Hepatocyte (in vitro differentiated cells): ENCODE measurements at places on chromosomes 1 and 21. TPM values are rescaled to one million over a fixed set of nuclear protein-coding genes. Genes with fewer than 3 reads are reported as not detected.
A peak's percentile ranks its signal among the peaks of the same experiment; 100 is the strongest.

ADAMTSL4 gene
- total RNA-seq, result 3.7 and 8.1 TPM in 2 replicates

GRCh38 chr1:211476200-211476849 lies 15.6 kb downstream of the RD3 start:
- DNase-seq, result peak; percentile 85

DNA sequence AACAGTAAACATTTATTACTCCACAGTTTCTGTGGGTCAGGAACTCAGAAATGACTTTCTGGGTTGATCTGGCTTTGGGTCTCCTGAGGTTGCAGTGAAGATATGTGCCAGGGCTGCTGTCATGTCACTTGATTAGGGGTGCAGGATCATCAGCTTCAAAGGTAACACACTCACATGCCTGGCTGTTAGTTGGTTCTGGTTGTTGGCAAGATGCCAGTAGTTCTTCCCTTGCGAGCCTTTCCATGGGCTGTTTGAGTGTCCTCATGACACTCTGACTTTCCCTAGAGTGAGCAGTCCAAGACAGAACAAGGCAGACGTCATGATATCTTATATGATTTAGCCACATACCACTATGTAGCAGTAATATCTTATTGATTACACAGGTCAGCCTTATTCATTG lies 1.8 kb downstream of the SWT1 start:
- DNase-seq, result peak; percentile 38

HCRTR1 gene
- total RNA-seq, result 0.28 TPM in 1 of 2 replicates, not detected in the other

DNA sequence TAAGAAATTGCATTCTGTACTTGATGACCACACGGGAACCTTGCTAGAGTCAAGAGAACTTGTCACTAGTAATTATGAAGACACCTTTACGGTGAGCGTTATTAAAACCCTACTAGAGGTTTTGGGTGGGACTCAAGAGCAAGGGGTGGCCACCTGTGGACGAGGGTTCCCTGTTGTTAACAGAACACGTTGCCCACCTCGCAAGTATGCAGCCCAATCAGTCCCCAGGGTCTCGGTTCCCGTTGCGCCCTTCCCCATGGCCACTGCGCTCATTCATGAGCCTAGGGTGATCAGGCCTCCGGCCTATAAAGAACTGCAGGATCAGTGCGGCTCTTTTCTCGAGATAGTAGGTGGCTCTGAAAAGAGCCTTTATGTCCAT lies 30.2 kb upstream of the RNF187 start:
- no peak for DNase-seq

DNA sequence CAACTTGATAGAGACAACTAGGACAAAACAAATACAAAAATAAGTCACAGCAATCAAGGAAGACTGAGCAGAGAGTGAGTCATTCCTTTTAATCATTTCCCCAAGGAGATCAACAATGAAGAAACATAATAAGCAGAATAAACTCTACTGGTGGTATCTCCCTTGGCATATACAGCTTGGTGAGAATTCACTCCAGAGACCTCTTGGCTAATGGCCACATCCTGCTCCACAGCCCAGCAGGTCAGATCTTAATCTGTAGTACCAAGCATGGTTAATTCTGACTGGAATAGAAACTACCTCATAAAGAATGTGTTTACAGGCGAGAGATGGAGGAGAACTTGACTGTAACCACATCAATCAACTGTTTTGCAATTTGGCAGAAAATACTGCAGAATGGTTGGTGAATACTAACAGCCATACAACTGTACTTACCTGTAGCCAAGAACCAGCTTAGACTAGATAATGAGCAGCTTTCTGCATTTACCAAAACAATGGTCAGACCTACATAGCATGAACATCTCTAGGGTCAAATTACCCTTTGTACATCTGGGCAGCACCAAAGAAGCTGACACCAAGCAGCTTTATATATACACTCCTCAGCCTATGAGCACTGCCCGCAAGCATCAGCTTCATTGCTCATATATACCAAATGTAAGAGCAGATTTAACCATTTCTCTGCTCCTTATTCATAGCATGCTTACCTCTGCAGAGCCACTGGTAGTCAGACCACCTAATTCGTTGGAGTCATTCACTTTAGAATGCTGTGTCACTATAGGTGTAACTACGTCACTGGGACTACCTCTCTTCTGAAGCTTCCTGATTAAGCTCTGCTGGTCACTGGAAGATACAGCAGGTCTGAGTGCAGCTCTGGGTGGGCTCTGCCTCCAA lies 51.0 kb downstream of the KIAA0319L start:
- no peak for DNase-seq

TAF13 gene
- total RNA-seq, result 63.3 and 78.7 TPM in 2 replicates

- DNase-seq, result peak; percentile 2
Measured at GRCh38 chr1:54857141-54857540, 29.9 kb downstream of the DHCR24 start.

CYP4Z1 gene
- 0.52 TPM in 1 of 2 replicates, not detected in the other for total RNA-seq

GRCh38 chr1:118842452-118843201 lies 145.5 kb downstream of the TBX15 start:
- DNase-seq, result peak; percentile 35

DNA sequence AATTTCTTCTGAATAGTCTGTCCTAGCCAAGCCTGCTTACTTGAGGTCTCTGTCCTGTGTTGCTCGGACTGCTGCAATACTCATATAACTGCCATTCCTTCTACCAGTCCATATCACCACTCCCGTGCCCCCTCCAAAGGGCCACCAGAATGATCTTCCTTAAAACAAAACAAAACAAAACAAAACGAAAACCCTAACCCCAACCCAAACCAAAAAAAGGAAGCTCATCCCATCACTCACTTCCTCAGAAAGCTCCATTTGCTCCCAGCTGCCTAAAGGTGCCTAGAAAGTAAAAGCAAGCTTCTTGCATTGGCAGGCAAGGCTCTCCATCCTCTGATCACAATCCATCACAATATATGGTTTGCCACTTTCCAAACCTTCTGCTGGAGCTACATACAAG lies 20.3 kb downstream of the USP24 start:
- DNase-seq, result no peak

DNA sequence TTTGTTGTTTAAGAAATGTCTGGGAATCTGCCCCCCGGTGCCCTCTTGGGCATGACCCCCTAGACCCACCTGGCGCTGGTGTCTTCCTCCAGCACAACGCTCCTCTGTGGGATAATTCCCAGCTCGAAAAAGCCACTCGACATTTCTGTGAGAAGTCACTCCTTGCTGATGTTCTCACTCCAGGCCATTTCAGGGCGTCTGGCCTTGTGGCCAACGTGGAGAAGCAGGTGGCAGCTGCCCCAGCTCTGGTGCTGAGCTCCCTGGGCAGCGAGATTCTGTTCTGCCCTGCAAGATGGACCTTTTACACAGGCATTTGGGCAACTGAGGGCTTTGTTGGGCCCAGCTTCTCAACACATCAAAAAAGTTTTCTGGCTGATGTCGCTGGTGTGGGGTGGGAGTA lies 147.7 kb upstream of the WNT4 start:
- no peak for DNase-seq

DNA sequence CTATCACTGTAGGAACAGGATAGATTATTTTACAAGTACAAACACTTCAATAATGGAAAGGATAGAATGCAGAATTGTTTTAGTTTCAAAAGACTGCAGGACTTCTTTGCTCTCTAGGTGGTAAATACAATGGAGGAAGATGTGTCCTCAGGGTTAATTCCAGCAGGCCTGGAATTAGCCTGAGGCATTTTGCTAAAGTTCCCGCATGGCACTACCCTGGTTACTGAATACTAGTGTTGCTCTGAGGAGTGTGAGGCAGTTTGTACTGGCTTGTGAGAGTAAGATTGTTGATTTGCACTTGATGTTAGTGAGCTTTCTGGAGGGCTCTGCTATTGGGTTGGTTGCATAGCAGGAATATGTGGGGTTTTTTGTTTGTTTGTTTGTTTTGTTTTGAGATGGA lies 61.4 kb downstream of the FASLG start:
- no peak for DNase-seq

DNA sequence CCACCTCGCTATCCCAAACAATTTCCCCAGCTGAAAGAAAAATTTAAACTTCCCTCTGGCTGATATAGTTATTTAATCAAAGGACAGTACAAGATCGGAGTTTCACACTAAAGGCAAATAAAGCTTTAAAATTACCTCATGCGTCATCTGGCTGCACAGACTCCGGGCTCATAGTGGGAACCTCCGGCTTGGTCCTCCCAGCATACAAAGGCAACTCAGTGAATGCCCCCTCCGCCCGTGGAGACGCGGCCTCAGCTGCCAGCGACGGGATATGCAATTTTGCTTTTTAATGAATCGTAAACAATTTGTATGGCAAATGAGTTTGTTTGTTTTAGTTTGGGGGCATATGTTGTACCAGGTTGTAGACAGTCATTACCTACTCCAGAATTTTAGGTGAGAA lies 214.6 kb upstream of the NFIA start:
- no peak for DNase-seq

DNA sequence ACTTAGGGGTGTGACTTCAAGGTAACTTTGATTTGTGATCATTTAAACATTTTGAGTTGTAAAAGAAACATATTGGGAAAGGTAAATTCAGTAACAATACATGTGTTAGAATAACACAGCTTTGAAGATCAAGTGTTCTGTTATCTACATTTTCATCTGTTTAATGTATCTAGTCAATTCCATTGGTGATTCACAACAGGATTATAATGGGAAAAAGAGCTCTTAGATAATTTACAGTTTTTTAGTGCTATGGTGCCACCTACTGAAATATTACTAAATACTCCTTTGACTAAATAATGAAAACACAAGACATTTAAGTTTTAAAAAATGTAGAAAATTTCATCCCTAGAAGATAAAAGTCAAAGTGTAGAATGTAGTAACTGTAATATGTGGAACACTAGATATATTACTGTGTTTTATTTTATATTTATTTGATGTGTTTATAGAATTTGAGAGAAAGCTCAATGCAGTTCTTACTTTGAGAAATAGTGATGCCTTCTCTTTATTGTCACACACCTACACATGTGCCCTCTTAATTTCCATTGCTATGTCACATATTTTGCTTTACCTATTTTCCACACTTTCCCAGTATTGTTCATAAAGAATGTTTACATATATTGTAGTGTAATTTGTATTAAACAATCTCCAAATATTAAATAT lies 47.4 kb downstream of the PTPRC start:
- peak; percentile 19 for DNase-seq

GRCh38 chr1:230747127-230747730 lies at the start of gene CAPN9:
Gene CAPN9 (plus strand): TSS chr1:230747388. CDS start chr1:230747497, 109 bp downstream.
- no peak for DNase-seq

GRCh38 chr1:99674115-99675064 lies 28.5 kb downstream of the PALMD start:
- DNase-seq, result no peak

C1QTNF12 gene
- 3.8 and 4.1 TPM in 2 replicates for total RNA-seq

- no peak for DNase-seq
Measured at GRCh38 chr1:64248065-64248464, 44.6 kb downstream of the UBE2U start.

AMY1A gene
- total RNA-seq, result not detected in 2 replicates

LAD1 gene
- 64.2 and 66.9 TPM in 2 replicates for total RNA-seq

DNA sequence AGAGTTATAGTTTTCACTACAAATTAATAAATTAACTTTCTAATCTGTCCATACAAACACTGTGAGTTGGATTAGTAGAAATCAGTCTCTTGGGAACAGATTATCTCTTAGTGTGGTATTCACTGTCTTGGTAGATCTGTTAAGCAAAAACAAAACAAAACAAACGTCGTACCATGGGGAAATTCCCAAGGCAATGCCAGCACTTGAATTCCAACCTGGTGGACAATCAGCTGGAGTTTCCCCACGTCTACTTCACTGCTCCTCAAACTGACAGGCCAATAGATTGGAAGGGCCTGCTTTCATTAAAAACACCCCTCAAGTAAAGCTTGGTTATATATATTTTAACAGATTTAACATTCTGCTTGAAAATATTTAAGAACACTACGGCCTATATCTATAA lies 31.9 kb downstream of the GDAP2 start:
- DNase-seq, result no peak

FCER1G gene
- total RNA-seq, result 1.1 and 4.3 TPM in 2 replicates

GRCh38 chr1:166139735-166140134 lies 27.1 kb downstream of the FAM78B start:
- DNase-seq, result no peak

DNA sequence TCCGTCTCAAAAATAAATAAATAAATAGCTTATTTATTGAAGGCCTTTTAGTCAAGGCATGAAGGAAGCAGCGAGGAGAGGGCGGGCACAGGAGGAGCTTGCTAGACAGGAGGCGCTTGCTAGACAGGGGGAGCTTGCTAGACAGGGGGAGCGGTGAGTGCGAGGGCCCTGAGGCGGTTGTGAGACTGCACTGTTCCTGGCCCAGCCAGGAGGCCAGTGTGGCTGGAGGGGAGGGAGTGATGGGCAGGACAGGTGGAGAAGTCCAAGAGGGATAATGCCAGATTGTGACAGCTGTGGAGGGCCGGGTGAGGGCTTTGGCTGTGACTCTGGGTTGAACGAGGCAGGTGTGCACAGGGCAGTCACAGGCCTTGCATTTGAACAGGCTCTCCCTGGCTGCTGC lies 18.2 kb downstream of the KIF17 start:
- no peak for DNase-seq

GRCh38 chr1:209926045-209926444 lies 12.0 kb upstream of the SYT14 start:
- DNase-seq, result no peak

DNA sequence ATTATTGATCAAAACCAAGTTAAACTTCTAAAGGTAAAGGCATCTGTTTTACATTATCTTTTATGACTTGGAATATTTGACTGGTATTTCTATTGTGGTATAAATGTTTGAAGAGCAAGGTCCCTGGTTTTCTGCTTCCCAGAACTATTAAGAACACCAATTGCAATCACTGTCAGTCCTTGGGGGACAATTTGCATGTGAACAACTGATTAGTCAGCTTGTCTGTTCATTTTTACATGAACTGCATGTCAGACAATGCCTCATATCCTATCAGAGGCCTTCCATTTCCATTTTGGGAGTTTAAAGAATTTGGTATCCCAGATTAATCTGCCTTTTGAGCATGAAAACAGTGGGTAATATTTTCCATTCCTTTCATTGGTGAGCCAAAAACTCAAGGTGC lies 654.9 kb upstream of the USP24 start:
- no peak for DNase-seq

- no peak for DNase-seq
Measured at GRCh38 chr1:4083231-4084047, 183.4 kb upstream of the C1orf174 start.

DNA sequence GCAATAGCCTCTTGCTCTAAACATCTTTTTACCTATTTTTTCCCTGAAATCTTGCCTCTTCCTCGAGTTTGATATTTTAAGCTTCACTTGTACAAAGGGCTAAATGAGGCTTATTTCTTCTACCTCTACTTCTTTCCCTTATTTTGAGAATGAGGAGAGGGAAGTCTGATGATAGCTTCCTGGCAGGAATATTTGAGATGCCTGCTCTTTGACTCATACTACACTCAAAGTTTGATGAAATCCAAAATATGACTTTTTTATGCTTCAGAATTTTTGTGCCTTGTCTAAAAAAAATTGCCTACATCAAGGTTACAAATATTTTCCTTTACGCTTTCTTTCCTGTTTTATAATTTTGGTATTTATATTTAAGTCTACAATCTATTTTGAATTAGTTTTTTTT lies 624.4 kb upstream of the PLXNA2 start:
- DNase-seq, result no peak
